ENCODE measurements at places on chromosomes 12 and 14.

DNA sequence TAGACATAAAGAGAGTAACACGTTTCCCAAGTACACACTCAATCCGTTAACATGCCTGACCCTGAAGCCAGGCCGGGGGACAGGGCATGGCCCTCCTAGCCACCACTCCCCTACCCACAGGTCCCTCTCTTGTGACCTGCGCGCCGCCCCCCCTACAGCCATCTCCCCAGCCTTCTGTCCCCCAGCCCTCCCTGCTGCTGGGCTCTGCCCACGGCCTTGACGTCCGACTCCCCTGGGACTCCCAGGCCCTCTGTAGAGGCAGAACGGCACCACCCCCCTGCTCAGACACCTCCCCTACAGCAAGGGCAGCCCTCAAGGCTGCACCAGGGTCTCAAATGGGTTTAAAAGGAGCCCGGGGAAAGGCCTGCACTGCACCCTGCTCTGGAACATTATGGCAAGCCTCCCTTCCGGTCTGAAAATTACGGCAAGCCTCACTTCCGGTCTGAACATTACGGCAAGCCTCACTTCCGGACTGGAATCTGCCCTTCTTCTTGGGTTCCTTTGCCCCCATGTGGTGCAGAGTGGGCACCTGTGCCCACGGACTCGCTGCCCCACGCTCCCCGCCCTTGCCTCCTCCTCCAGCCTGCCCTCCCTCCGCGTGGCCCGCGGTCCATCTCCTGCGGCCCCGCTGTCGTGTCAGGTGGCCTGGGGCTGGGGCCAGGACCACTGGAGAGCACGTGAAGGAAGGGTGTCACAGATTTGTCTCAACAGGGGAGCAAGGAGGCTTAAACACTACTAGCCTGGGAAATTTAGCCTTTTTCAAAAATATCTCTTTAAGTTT, 77.6 kb downstream of the MOK start:
- no peak for DNase-seq

DNA sequence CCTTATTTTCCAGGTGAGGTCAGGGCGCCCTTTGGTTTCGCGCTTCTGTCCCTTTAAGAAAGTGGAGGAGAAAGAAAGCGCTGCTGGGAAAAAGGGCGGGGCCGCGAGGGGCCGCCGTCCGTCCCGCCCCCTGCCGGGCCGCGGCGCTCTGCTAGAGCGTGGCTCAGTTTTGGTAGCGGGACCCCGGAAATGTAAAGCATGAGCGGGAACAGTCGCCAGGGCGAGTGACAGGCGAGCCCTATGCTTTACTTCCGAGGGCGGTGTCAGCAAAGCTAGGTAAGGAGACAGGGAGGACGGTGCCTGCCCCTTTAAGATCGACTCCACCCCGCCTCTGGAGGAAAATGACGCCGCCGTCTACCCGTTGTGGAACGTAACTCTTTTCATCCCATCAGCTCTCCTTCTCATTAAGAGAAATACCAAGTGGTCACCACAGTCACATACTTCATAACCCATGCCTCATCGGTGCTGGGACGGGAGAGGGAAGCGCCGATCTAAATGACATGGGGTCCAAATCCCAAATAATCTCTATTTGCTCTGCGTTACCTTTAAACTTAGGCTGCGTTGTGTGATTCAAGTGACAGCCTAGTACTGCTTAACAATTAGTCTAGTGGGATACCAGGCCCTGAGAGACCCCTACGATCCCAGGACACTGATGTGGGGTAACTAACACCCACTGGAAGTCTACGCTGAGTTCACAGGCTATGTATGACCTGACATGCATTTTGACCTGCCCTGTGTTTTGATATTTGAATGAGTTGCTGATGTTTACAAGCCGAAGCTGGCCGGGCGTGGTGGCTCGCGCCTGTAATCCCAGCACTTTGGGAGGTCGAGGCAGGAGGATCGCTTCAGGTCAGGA, at the start of gene ETFBKMT:
ETFBKMT (plus strand) TSS at position 602 of the 856 bp plus-strand sequence. CDS start 2,266 bp downstream, outside the sequence.
- DNase-seq: peak; percentile 96

GRCh38 chr14:30193101-30193500, 265.5 kb upstream of the PRKD1 start:
- DNase-seq: no peak

GRCh38 chr12:78220811-78221210, 390.1 kb downstream of the NAV3 start:
- no peak for DNase-seq

DNA sequence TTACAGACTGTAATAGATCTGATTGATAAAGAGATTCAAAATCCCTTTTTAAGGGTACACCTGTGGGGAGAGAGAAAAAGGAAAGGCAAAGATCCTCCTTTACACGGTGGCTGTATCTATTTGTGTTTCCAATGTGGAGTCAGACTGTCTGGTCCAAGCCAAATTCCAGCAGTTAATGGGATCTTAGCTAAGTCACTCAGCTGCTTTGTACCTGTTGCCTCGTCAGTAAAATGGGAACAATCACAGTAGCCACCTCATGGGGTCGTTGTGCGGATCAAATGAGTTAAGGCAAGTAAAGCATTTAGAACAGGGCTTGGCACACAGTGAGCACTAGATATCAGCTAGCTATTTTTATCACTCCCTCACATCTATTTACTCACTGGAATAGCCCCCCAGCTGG, 46.9 kb downstream of the EFCAB11 start:
- DNase-seq: no peak

DNA sequence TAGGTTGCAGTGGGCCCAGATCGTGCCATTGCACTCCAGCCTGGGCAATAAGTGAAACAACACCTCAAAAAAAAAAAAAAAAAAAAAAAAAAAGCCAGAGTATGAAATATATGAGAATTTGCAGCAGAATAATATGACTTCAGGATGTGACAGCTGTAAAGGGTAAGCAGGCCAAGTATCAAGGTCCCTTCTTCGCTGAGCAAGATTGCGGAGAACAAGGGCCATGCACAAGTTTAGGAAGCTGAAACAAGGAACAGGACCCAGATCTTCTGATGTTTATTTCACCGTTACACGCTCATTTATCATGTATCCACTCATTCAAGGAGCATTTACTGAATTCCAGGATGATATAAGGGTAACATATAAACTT, 659 bp upstream of the FOXJ2 start:
- DNase-seq: no peak

DNA sequence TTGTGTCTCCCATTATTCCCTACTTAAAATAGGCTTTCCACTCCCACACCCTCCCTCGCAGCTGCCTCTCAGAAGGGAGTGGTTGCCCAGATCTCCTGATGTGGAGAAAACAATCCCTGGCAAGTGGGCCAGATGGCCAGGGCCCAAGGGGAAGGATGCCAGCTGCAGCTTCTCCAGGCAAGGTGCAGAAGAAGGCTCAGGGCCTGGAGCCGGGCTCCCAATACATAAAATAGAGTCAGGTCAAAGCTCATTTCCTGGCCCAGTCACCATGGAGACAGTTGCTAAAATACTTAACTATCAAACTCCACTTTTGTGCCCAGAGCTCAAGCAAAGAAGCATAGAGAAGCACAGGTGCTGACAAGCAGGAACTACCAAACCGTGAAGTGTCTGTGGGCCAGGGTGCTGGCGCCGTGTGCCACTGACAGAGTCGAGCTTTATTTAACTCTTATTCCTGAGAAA, 45.7 kb upstream of the ITPR2 start:
- peak; percentile 42 for DNase-seq

DNA sequence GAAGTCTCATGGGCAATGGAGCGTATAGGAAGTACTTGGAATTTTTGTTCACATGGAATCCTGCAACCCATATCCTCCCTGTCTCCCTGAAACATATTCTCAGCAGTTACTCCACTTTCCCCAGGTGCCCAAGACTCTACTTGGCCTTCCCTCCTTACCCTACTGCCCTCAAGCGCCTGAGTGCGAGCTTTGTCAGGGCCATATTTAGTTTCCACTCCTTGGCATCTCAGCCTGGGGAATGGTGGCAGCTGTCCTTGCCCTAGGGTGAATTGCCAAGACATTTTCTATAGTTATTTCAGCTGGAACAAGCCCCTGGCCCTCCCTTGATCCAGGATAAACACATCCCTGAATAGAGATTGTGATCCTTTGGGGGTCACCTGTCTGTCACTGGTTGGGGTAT, 569.3 kb upstream of the LRFN5 start:
- DNase-seq: no peak

DNA sequence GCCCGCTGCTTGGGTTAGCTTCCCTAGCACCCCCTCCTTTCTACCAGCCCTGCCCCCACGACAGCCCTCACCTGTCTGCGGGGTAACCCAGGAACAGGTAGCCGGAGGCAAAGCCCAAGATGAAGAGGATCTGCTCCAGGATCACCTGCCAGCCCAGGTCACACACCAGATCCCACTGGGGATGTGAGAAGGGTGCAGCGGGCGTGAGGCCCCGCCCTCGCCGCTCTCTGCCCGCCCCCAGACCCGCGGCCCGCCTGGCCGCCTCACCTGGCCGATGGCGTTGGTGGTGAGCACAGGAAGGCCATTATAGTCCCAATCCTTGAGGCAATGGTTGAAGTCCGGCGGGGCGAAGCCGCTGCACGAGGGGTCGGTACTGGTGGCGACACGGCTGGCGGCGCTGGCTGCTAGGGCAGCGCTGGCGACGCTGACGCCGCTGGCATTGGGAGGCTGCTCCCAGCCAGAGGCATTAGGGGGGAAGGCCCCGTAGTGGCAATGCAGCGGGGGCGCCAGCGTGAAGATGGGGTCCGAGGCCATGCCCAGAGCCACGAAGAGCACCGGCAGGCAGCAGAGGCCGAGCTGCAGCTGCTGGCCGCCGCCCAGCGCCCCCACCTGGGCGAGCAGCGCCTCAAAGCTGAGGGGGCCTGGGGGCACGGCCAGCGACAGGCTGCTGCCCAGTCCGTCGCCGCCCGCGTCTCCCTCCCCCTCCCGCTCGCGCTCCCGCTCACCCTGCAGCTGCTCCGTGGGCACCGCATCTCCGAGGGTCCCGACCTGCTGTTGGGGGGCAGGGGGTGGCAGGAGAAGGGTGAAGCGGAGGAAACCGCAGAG, 794 bp downstream of the SLC22A17 start:
- DNase-seq: no peak

GRCh38 chr14:95038521-95039250, 118.6 kb downstream of the DICER1 start:
- DNase-seq: no peak

DNA sequence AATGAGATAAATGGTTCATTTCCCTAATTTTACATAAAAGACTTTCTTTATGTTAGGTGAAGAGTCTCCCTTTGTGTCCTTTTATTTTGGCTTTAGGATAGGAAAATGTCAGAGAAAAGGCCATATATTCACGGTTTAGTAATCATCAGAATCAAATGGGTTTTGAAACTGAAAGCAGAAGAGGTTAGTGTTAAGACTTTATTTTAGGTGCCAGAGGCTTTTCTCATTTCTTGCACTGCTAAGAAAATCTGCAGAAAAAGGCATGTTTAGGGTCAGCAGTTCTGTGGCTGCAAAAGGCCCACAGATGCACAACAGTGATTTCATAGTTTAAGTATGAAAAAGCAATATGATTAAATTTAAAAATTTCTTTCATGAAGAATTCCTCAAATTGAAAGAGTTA, 80.4 kb upstream of the SINHCAF start:
- no peak for DNase-seq

- DNase-seq: no peak
These were observed at the start of gene PRKD1 for GRCh38 chr14:29927376-29928116. TSS of gene PRKD1 (minus strand) at chr14:29927847.

DNA sequence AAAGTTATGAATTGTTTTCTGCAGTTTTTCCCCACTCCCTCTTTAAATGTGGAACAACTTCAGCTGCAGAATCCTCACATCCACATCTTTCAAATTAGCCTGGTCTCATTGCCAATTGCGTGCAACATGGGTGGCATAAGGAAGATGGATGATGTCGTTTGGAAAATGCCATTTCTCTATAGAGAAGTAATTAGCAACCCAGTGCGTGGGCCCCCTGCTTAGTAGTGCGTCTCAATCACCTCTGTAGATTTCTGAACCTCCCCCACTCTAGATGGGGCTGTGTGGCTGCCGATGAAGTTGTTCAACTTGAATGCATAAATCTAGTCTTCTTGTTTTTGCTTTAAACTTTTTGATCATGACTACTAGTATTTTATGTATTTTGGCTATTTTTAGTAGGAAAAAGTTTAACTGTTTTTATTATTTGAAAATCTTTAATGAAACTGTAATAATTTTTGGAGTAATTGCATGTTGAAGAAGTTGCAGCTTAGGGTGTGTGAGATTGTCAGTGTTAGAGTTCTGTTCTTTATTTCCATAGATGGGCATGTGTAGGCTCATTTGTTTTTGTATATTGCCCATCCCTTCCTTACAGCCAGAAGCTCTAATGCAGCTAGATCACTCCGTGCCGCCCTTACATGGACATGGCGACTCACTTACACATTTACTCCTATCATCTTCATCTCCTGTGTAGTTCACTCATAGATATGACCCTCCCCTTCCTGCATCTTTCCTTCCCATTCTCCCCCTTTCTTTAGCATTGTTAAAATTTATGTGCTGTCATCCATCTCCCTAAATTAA, 358.2 kb downstream of the DIO2 start:
- DNase-seq: no peak

GRCh38 chr12:122793685-122794106, 19.3 kb downstream of the CCDC62 start:
- peak; percentile 15 for DNase-seq

DNA sequence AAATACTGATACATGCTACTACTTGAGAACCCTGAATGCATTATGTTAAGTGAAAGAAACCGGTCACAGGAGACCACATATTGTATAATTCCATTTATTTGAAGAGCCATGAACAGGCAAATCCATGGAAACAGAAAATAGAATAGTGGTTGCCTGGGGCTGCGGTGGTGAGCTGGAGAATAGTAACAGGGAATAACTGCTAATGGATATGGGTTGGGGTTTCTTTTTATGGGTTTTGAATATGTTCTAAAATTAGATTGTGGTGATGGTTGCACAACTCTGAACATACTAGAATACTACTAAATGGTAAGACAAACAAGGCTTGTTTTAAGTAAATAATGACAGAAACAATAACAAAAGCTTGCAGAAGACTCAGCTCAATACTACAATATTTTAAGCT, 293.0 kb downstream of the BTG1 start:
- no peak for DNase-seq

- peak; percentile 30 for DNase-seq
These were observed 67.7 kb downstream of the PRKCH start for GRCh38 chr14:61388976-61389576.

DNA sequence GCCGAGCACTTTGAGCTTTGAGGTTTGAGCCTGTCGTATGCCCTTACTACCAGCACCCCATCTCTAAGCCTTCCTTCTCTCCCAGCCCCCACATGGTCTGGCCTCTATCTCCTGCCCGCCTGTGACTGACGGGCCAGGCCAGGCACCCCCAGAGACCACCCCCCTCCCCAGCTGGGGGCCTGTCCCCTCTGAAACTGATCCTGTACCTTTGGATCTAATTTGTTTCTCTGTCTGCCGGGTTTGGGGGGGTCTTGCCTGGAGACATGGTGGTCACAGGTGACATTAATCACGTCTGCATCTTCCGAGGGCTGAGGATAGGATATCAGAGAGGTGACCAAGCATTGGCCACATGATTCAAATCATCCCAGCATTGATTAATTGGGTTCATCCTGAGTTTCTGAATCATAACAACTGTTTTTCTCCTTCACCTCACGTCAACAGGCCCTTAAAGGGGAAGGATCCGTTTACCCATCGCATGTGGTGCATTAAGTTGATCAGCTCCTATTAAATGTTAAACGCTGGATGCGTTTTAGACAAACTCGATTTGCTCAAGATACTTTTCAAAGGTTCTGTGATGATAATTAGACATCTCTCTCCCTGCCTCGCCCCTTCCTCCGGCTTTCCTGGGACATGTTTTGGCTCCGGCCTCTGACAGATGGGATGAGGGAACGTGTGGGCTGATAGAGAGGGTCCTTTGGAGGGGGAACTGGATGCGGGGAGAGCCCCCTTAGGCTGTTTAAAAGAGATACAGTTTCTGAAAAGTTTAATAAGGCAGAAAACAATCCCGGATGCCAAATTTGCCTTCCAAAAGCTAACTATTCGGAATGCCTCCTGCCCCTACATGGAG, 63.3 kb upstream of the TBX3 start:
- no peak for DNase-seq

GRCh38 chr12:88681271-88681670, 101.0 kb upstream of the KITLG start:
- no peak for DNase-seq
